ENCODE measurements at places on chromosomes 6 and 20.

GRCh38 chr6:37205175-37205996 is 35.4 kb downstream of the PIM1 start:
- DNase-seq = no peak

DNA sequence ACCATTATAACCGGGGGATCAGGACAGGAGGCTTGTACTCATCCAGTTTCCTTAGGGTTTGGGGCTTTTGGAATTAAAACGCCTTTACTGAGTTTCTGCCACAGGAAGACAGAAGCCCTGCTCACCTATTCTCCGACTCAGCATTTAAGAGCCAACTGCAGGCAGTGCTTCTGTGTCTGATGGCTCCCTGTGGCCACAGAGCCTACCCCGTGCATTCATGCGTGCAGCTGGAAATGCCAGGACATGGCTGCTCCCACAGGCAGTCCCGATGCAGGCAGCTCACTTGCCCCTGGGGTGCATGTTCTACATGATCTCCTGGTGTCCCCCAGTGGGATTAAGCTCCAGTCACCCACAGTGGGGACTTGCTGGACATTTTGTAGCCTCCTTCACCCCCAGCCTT is 22.2 kb downstream of the ZNF831 start:
- no peak for DNase-seq

DNA sequence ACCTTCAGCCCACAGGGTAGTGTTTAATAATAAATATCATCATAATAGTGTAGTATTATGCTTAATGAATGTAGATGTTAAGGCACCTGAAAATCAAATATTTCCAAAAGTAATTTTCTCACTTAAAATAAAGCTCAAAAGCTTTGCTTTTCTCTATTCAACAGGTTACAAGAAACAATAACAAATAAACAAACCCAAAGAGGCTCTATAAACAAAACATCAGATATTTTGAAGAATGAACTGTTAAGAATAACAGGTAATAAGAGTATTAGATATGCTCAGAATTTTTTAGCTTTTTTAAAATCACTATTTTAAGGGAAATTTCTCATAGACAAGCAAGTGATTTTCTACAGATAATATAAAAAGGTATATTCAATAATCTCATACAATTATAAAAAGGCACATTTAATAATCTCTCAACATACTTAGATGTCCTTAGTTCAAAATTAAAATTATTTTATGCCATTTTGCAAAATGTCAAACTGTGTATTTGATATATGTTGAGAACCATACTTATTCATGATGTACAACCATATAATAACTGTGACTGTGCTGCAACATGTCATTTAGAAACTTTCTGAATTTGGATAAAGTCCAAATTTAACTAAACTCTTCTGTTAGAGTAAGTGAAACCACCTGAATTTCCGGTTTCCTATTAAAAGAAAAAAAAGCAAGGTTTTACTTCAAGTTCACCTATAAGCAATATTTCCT is 35.8 kb downstream of the PHIP start:
- DNase-seq = no peak

DNA sequence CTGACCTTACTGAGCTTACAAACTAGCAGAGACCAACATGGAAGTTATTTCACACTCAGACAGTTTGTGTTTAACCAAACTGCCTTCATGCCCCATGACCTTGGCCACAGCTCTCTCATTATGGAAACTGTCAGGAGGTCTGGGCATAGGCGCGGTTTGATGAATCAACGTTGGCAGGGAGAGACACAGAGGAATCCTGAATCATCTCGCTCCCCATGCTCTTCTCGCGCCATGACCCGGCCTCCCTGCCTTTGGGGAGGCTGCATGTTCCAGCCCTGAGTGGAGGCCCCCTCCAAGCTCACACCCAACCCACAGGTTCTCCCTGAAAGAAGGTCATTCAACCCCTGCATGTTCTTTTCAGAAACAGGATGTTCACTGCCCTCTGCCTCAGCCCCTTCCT is 15.9 kb upstream of the GDAP1L1 start:
- DNase-seq = no peak

DNA sequence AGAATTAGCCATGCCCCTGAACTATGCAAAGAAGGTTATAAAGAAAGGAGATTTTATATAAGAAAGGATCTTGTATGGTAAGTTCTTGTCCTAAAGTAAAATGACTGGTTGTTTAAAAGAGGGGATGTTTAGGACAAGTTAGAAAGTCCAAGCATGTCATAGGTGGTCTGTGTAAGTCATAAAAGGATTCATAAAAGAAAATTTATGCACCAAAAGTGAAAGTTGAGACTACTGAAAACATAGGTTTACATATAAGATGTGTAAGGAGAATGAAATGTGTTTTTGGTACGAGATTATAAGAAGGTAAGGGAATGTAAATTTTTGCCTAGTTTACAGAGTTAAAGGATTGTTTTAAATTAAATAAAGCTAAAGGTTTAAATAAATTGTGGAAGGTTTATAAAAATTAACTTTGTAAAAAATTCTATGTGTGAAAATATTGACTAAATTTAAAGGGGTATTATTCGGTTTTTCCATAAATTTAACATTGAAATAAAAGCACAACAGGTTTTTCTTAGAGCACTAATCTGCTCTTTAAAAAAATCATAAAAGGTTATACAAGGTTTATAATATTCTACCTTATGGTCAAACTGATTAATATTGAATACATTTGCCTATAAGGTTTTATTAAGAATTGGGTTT is 93.6 kb upstream of the UST start:
- no peak for DNase-seq

GRCh38 chr6:132131758-132132157 is 180.6 kb upstream of the CCN2 start:
- peak; percentile 2 for DNase-seq

- no peak for DNase-seq
Observed at GRCh38 chr20:13487202-13487601, 151.5 kb downstream of the TASP1 start.

DNA sequence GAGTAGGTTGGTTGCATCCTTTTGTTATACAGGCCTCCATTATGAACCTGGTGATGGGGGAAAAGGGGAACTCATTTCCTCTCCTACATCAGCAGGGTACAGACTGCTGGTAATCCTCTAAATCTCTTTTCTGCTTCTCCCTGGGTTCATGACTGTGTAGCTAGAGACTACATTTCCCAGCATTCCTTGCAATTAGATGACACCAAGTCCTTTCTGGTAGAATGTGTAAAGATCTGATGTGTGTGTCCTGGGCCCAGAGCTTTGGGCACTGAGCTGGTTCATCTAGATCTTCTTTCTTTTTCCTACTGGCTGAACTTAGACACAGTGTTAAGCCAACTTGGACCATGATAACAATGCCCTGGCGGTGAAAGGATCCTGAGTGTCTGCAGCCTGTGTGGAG is 104.7 kb upstream of the IFNGR1 start:
- DNase-seq = no peak

GRCh38 chr6:19602434-19603013 is 234.6 kb upstream of the ID4 start:
- DNase-seq = no peak

GRCh38 chr6:35154262-35154661 is 13.1 kb upstream of the TCP11 start:
- no peak for DNase-seq

- DNase-seq = no peak
Observed at GRCh38 chr6:39225543-39225942, 3.7 kb downstream of the KCNK5 start.

- DNase-seq = no peak
Observed at GRCh38 chr6:39204646-39205244, 24.5 kb downstream of the KCNK5 start.

- no peak for DNase-seq
Observed at GRCh38 chr6:493840-494239, 102.3 kb downstream of the IRF4 start.

DNA sequence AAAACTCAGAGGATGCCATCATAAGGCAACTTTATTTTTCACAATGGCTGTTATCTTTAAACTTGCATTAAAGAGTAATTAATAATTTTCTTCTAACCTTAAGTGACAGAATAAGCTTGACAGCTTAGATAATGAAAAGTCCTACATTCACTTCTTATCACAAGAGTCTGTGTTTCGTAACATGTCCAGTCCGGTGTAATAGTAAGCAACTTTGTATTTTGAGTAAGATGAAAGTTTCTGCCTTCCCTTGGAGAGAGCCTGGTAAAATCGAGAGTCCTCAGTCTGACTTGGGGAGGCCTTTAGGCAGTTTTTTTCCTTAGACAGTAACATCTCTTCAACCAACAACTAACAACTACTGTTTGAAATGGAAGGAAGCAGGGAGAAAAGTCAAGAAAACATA is 195.6 kb downstream of the GRM1 start:
- no peak for DNase-seq

DNA sequence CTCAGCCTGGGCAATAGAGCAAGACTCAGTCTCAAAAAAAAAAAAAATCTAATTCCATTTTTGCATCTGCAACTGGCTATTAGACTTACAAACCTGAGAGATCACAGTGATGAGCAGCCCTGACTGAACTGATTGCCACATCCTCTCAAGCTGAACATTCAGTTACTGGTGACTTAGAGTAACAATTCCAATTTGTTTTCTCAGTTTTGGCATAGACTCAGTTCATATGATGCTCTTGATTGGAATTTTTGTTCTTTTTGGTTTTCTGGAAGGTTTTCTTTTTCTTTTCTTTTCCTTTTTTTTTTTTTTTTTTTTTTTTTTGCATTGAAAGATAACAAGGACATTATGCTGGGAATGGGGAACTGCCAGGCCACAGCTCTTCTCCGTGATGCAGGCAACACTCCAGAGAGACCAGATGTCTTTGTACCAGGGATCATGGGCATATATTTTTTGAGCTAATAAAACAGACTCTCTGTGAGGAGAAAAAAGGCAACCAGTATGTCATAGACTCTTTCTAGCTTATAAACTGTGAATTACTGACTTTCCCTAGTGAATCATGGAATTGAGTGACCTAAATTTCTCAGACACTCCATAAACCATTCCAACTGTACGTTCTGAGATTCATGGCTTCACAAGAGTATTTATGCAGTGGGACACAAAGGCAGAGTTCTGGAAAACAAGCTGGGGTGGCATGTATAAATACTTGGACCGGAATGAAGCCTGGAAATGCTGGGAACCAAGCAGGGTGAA is 86.0 kb upstream of the SLC2A12 start:
- no peak for DNase-seq

- no peak for DNase-seq
Observed at GRCh38 chr6:137019476-137020272, 25.1 kb downstream of the IL20RA start.

DNA sequence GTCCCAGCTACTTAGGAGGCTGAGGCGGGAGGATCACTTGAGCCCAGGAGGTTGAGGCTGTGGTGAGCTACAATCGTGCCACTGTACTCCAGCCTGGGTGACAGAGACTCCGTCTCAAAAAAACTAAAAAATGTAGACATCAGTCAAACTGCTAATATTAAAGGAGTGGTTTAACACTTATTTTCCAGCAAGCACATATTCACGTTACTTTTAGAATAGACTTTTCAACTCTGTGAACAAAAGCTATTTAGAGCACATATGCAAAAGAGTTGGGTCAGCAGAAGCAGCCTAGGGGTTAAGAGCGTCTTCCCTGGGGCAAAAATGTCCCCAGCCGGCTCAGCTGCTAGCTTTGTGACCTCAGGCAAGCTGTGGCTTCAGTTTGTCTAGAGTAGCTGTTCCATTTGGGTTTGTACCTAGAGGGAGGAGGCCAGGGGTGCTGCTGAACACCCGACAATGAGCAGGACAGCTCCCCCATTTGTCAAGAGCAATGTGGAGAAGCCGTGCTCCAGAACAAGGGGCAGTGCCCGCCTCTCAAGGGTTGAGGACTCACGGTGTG is 62.5 kb upstream of the PTGIS start:
- no peak for DNase-seq

DNA sequence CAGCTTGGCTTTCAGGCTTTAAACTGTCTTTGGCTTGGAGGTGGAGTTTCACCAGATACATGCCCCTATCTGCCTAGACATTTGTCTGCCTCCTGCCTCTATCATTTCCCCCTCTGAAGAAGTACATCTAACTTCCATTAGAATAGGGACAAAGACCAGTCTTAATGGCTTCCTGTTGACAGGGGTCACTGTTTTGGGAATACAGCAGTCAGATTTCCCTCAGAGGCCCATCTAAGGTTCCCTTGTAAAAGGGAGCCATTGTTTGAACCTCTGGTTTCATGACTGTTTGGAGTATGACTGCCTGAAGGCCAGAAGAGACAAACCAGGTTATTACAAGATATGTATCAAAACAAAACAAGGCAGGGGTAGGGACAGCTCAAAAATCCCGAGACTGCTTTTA is 665.7 kb upstream of the GJE1 start:
- no peak for DNase-seq

DNA sequence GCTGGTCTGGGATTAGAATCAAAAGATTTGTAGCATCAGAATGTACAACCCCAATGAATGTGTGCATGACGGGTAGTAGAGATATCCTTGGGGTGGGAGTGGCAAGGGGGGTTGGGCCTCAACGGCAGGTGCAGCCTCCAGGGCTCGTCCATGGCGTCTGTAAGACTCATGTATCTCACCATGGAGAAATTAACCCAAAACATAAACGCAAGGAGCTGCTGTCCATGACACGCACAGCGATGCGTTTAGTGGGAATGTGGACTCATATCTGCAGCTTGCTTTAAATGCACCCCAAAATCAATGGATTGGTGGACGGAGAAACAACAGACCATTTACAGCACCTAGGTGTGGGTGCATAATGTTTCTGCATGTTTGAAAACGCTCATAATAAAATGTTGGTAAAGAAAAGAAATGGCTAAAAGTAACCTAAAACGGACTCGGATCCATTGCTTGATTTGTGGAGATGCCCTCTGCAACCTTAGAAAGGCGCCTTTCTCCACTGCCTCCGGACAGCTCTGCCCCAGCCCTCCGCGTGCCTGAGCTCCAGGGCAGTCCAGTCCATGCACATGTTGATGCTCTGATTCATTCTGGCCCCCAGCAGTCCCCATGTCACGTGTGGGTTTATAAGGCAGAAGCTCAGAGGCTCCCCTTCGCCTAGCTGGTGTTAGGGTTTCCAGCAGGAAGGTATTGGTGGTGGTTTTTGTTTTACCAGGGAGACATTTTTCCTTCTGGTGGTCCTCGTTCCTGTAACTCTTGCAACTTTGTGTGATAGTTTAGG is 24.5 kb downstream of the PYGB start:
- DNase-seq = no peak

- DNase-seq = no peak
Observed at GRCh38 chr6:4459996-4460395, 316.2 kb upstream of the CDYL start.

- no peak for DNase-seq
Observed at GRCh38 chr6:139882977-139883728, 508.7 kb upstream of the CITED2 start.

GRCh38 chr6:70894001-70894400 is 62.9 kb downstream of the B3GAT2 start:
- no peak for DNase-seq

GRCh38 chr6:170082531-170083187 is 208.2 kb downstream of the DLL1 start:
- DNase-seq = no peak

GRCh38 chr6:34149452-34149810 is 3.5 kb upstream of the GRM4 start:
- DNase-seq = no peak

GRCh38 chr6:19268718-19269117 is 568.5 kb upstream of the ID4 start:
- DNase-seq = no peak

GRCh38 chr6:96460052-96460700 is 61.4 kb upstream of the UFL1 start:
- DNase-seq = no peak

GRCh38 chr20:44024820-44025580 is 110.3 kb downstream of the TOX2 start:
- DNase-seq = no peak

GRCh38 chr6:161815965-161816364 is 542.1 kb upstream of the AGPAT4 start:
- no peak for DNase-seq
